ENCODE measurements at places on chromosomes 5 and 9.

- no peak for DNase-seq
Measured at GRCh38 chr5:142091922-142092321, 16.7 kb upstream of the NDFIP1 start.

- no peak for DNase-seq
Measured at GRCh38 chr9:113350937-113351336, 1.6 kb downstream of the BSPRY start.

GRCh38 chr9:37971691-37972090 lies 67.8 kb upstream of the SLC25A51 start:
- no peak for DNase-seq

- DNase-seq: no peak
Measured at GRCh38 chr9:35801328-35802128, 10.1 kb downstream of the NPR2 start.

GRCh38 chr9:70006306-70006705 lies 37.3 kb upstream of the MAMDC2 start:
- no peak for DNase-seq

DNA sequence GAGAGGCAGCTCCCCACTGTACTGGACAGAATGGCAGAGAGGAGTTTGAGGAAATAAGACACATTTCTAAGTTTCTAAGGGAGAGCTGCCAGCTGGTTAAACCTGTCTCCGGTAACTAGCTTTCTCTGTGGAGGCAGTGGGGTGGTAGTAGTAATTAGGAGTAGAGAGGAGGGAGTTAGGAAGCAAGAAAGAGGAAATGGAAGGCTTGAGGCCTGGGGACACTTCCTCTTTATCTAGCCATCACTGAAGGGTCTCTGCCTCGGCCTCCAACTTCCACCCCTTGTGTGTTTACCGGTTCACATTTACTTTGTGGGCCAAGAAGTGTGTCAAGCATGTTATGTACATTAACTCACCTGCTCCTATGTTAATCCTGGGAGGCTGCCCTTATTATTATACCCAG lies 462.2 kb upstream of the DMAC1 start:
- no peak for DNase-seq

DNA sequence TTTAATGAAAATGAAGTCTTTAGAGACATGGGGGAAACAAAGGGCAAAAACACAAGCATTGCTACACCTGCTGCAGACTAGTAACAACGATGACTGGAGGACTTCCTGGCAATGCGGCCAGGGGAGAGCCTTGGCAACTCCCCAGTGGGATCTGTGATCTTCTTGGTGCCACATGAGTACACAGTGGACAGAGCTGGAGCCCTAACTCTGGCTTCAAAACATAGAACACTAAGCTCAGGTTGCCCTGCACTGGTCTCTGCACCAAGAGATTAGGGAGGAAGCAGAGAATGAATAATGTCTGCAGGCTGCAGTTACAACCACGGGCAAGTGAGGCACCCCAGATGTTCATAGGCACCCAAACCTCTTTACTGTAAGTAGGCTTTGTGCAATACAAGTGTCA lies 91.1 kb downstream of the MRPS27 start:
- DNase-seq: no peak

DNA sequence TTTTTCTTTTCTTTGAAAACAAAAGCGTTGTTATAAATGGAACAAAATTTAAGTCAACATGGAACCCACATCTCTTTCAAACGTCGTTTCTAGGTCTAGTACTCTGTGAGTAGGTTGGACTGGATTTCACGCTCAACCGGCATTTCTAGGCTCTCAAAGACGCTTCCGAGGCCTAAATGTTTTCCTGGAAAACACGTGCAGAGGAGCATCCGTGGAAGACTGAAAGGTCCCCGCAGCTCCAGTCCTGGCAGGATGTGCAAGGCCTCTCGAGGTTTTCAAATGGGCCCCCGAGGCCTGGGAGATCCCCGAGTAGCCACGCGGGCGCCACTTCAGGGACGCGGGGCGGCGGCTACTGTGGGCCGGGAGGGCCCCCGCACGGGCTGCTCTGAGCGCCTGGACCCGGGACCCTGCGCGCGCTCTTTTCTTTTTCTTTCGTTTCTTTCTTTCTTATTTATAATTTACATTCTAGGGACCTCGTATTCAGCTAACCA lies 4.2 kb upstream of the IRX2 start:
- no peak for DNase-seq

GRCh38 chr9:127562841-127563401 lies 49.2 kb upstream of the STXBP1 start:
- DNase-seq: no peak

- peak; percentile 61 for DNase-seq
Measured at GRCh38 chr5:64144425-64145215, 21.0 kb upstream of the RNF180 start.

DNA sequence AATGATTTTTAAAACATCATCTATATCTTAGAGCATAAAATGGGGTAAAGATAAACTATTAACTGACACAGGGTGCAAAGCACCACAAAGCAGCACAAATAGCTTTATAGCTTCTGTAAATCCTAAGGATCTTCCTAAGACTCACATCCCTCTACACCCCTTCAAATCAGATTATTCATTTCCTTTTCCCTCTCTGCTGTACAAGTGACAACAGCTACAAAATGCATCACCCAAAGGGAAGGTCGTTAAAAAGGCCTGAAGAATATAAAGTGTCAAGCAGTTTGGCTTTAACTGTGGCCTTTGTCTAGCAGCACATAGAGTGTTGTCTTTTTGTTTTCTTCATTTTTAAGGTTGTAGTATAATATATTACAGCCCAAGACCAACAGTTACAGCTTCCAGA lies 422.1 kb downstream of the PDE4D start:
- no peak for DNase-seq

DNA sequence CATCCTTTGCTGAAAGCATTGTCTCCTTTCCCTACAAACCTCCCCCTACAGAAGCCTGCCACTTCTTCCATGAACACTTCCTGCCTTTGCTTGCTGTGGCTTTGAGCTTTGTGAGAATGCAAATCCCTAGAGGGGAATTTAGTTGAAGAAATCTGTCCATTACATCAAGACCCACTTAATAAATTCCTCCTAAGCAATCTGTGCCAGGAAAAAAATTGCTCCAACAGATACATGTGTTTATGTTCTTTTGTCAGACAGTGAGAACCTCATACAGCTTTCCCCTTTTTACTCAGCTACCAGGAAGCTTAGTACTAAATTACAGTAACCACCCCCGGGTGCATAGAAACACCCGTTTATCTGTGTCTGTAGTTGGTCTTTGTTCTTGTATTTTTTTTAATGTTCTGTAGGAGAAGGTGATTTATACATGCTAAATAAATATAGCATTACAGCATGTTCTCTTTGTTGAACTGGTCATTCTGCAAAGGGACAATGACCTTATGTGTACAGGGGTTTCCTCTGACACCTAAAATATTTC lies 43.9 kb downstream of the SH3TC2 start:
- DNase-seq: no peak

GRCh38 chr9:17230646-17231045 lies 95.8 kb downstream of the CNTLN start:
- DNase-seq: no peak
